ENCODE measurements at places on chromosomes 13 and 19. TPM values are rescaled to one million over a fixed set of nuclear protein-coding genes. Genes with fewer than 3 reads are reported as not detected.

LATS2 gene
- total RNA-seq: 1.9 TPM

MUC16 gene
- total RNA-seq: 0.02 TPM

CCDC159 gene
- total RNA-seq: 14.2 TPM

ZNF491 gene
- total RNA-seq: 1.3 TPM

B3GNT3 gene
- not detected for total RNA-seq

DNA sequence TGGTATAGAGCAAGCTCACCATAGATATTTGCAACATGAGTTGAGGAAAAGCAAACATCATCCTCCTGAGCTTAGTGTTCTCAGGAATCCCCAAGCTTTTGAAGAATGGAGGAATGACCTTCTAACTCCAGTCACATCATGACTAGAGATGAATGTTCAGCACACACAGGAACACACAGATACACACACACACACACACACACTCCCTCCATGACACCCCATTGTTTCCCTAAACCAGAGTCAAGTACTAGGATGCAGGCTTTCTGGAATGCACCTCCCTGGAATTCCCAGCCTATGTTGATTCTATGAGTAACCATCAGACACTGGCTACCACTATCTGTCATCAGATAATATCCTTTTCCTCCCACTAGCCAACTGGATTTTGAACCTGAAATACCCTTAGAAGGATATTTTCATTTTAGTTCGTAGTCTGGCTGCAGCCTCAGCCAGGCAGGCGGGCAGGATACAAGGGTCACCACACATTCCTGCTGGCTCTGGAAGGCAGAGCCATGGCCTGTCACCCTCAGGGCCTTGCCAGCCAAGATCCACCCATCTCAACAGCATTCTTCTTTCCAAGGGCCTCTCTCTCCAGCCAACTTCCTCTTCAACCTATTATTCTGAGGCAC, 162.4 kb downstream of the FOXO1 start:
- H3K4me3 ChIP-seq: no peak overlapping the region
- peaks cover 27% of the 10 kb centered on the region for H3K4me1 ChIP-seq
- H3K27me3 ChIP-seq: no peaks in the 10 kb centered on the region
- no peak for DNase-seq
- no peaks in the 10 kb centered on the region for H3K36me3 ChIP-seq

DNA sequence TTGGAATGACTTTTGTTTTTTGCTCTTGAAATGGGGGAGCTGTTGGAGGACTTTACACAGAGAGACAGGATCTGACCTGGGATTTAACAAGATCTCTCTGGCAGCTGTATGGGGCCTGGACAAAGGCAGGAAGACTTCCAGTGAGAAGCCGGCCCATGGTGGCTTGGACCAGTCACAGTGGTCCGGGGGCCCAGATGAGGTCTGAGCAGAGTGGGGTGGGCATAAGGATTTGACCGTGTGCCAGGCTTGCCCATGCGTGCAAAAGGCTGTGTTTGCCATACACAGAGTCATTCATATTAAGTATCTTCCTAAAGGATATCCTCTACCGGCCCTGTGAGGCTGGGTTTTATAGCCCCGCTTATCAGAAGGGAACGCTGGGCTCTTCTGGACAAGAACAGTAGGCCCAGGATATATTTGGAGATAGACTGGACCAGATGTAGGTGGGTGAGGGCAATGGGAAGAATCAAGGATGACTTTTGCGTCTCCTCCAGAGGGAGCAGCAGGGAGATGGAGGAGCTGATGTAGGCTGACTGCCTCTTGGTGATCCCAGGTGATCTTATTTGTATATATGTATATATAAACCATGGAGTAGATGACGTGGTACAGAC, 4.1 kb downstream of the SPACA6 start:
- no peaks in the 10 kb centered on the region for H3K27me3 ChIP-seq
- H3K36me3 ChIP-seq: no peaks in the 10 kb centered on the region
- H3K27ac ChIP-seq: no peak overlapping the region

- H3K4me3 ChIP-seq: no peak overlapping the region
- no peak for DNase-seq
- no peak overlapping the region for H3K27ac ChIP-seq
- peaks cover 5% of the 10 kb centered on the region for H3K4me1 ChIP-seq
- no peaks in the 10 kb centered on the region for H3K36me3 ChIP-seq
Measured at GRCh38 chr19:7512400-7512851, 3.5 kb upstream of the ZNF358 start.

DNA sequence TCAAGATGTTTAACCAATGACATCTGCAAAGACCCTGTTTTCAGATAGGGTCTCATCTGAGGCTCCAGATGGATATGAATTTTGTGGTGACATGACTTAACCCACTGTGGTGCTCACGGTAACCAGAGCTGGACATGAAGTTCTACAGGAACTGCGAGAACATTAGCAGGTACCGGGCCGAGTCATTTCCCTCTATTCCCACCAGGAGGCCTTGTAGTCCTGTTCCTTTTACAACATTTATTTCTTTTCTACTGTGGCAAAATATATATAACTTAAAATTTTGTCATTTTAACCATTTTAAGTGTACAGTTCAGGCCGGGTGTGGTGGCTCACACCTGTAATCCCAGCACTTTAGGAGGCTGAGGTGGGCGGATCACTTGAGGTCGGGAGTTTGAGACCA, 7.6 kb upstream of the TSPAN16 start:
- no peak overlapping the region for H3K27ac ChIP-seq
- H3K4me3 ChIP-seq: no peak overlapping the region
- no peak for DNase-seq
- peaks cover 1% of the 10 kb centered on the region for H3K4me1 ChIP-seq
- peaks cover 9% of the 10 kb centered on the region for H3K27me3 ChIP-seq

- H3K27ac ChIP-seq: no peak overlapping the region
- DNase-seq: no peak
- no peaks in the 10 kb centered on the region for H3K36me3 ChIP-seq
- H3K4me1 ChIP-seq: peaks cover 8% of the 10 kb centered on the region
- no peak overlapping the region for H3K4me3 ChIP-seq
Measured at GRCh38 chr19:37986048-37986750, 79.2 kb downstream of the SIPA1L3 start.

DNA sequence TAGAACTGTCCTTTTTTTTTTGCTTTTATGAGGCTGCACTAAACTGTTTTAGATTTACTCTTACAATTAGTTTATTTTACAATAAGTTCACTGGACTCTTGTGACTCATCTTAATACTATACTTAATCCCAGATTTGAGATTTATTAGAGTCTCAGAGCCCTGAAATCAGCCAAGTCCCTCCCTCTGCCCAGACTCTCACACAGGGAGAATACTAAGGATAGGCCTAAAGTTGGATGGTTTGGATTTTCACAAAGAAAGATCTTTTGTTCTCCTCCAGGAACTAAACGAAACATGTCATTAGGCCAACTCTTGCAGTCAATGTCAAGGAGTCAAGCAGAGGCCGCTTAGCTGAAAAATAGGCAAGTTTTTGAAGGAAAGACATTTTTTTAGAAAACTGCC, 42.7 kb upstream of the MIR17HG start:
- no peaks in the 10 kb centered on the region for H3K36me3 ChIP-seq
- H3K27me3 ChIP-seq: no peaks in the 10 kb centered on the region
- no peak overlapping the region for H3K4me3 ChIP-seq
- no peak for DNase-seq
- H3K4me1 ChIP-seq: no peaks in the 10 kb centered on the region
- H3K27ac ChIP-seq: no peak overlapping the region
